ENCODE measurements at places on chromosomes 2 and 18.

- DNase-seq, result no peak
These were observed 81.4 kb downstream of the DCDC2C start for GRCh38 chr2:3784731-3785130.

GRCh38 chr2:26504002-26504401 lies 26.1 kb upstream of the OTOF start:
- DNase-seq, result no peak

GRCh38 chr2:191376981-191377629 lies 131.9 kb downstream of the MYO1B start:
- peak; percentile 73 for DNase-seq

GRCh38 chr2:85730686-85731230 lies 23.0 kb upstream of the ATOH8 start:
- DNase-seq, result no peak

GRCh38 chr2:218645126-218645525 lies 14.3 kb downstream of the ZNF142 start:
- no peak for DNase-seq

GRCh38 chr2:239423551-239423950 lies 22.7 kb upstream of the HDAC4 start:
- no peak for DNase-seq

- DNase-seq, result no peak
These were observed 48.5 kb downstream of the SMAD7 start for GRCh38 chr18:48902023-48902855.

GRCh38 chr2:192345287-192345686 lies 150.6 kb upstream of the TMEFF2 start:
- DNase-seq, result no peak

DNA sequence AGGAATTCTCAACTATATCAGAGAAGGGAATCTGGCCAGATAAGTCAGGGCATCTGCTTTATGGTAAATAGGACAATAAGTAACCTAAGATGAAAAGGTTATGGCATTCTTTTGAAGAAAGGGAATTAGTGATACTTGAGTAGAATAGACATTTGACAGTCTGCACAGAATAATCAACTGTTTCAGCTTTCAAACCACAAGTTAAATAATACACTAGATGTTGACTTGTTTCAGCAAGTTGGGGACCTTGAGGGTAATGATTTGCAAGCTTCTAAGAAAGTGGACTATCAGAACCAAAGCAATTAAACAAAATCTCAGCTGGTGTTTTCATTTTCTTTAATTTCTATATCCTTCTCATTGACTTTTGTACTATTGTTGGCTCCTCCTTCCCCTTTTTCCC lies 54.5 kb downstream of the SLC39A10 start:
- no peak for DNase-seq

GRCh38 chr2:9178110-9178903 lies 28.3 kb upstream of the ASAP2 start:
- DNase-seq, result no peak

DNA sequence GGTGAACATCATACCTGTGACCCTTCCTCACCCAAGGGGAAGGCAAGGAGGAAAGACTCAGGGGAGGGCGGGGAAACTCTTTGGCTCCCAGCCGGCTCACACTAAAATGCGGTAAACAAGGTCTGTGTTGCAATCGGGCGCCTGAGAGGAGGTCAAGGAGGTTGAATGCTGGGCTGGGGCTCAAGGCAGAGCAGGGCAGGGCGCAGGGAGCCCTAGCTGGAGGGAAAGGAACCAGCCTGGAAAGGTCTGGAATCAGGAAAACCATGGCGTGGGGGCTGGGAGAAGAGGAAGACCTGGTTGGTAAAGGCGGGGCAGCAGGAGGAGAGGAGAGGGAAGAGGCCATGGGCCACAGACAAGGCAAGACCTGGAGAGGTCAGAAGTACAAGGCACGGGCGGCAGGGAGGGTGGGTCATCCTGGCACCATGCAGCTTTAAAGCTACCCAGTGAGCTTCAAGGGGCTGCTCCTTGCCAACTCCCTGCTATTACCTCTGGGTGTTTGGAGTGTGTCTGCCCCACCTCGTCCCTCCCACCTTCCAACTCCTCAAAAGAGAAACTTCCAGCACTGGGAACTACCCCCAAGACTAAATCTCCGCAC lies 4.8 kb upstream of the TMEM37 start:
- DNase-seq, result no peak

DNA sequence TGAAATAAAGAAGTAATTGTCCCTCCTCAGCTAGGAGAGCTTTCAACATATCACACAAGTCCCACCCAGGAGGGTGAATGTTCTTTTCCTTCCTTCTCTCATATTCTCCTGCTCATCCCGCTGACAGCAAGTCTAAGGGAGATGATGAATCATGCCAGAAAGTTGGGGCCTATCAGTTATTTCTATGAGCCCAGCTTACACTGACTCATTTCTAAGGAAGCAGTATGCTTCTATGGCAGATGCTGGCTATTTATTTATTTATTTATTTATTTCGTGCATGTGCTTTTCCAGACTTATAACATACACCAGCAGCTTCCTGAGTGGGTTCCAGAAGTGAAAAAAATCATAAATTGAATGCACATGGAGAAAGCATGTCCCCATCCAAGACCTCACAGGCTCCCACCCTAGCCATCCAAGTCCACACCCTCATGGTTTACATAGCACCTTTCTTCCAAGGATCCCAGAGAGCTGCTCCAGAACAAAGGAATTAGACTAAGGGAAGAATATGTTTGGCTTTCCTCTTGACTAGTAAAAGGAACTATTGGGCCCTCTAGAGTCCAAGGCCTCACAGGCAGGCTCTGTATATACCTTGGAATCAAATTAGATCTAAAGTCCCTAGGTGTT lies 1074.2 kb upstream of the ZEB2 start:
- DNase-seq, result no peak

- DNase-seq, result no peak
These were observed 53.7 kb downstream of the LCLAT1 start for GRCh38 chr2:30500699-30501098.

DNA sequence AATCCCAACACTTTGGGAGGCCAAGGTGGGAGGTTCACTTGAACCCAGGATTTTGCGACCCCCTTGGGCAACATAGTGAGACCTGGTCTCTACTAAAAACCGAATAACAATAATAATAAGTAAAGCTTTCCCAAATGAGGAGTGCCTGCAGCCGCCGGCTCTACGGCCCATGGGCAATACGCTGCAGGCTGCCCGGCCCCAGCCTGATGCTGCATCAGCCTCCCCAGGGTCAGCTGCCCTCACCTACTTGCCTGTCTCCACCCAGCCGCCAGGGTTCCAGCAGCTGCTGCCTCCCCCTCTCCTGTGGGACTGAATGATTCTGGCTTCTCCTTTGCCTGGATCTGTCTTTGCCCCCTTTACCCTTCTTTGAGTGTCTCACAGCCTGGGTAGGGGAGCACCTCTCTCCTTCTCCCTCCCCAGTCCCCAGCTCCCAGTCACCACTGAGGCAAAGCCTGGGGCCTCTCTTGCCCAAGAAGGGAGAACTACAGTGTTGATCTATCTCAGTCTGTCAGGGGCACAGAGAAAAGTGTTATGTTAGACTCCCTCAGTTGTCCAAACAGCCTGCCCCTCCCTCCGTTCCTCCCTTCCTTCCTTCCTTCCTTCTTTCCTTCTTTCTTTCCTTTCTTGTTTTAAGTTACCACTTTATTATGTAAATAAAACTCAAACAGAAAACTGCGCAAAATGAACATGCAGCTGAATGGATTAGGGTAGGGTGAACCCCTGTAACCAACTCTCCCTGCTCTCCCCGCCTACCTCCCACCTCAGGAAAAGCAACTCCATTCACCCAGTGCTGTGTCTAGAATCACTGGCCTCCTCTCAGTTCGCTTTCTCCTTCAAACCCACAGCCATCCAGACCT lies 38.2 kb upstream of the NPAS2 start:
- no peak for DNase-seq

DNA sequence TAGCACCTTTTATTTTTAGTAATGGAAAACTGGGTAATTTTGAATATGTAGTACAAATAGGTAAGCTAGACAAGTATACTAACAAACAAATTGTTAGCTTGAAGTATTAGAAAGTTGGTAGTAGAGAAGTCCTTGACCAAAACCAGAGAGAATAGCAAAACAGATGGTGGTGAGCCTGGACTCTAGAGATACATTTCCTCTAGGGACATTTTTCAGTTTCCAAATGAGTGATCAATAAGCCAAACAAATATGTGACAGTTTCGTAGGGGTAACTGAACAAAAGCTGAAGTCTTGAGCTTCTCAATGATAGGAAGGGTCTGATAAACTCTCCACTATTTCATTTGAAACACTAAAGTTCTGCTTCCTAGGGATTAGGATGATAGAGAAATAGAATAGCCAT lies 692.0 kb upstream of the FAM98A start:
- DNase-seq, result no peak

DNA sequence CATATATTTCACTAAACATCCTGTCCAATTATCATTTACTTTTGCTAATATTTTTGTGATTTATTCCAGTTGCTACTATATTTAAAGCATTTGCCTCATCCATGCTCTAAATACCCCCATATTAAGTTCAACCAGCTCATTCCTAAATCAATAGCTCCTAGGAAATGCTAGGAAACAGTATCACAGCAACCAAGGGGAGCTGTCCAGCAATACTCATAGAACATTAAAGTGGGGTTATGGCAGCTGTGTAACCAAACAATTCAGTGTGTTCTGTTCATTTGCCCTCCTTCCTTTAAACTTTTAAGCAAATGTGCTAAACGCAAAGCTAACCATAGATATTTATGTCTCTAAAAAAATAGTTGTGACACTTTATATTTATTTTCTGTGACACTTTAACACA lies 41.1 kb downstream of the ACVR1C start:
- no peak for DNase-seq

DNA sequence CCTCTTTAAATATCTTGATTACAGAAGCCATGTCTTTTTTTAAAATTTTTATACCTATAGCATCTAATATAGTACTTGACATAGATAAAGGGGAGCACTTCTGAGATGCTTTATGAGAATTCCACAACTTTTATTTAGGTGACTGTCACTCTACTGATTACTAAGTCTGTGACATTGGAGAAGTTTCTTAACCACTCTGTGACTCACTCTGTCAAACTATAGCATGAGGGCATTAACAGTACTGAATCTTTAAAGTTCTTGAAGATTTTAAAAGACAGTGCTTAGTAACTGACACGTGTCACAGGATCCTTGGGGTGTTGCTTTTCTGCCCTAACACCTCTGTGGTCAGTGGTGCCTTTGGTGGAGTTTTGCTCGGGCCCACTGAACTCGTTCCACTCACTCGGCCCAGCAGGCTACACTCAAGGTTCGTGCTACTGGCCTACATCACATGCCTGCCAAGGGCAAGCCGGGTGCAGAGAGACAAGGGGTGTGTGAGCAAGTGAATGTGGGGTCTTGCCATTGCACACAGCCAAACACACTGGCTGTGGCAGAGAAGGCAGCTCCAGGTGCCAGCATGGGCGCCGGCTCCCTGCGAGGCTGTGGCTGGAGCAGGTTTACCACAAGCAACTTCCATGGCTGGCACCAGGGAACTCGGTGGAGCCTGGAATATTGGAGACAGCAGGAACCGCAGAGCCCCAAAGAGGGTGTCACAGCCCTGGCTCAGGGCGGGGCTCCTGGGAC lies 734.0 kb upstream of the CDH7 start:
- DNase-seq, result no peak

DNA sequence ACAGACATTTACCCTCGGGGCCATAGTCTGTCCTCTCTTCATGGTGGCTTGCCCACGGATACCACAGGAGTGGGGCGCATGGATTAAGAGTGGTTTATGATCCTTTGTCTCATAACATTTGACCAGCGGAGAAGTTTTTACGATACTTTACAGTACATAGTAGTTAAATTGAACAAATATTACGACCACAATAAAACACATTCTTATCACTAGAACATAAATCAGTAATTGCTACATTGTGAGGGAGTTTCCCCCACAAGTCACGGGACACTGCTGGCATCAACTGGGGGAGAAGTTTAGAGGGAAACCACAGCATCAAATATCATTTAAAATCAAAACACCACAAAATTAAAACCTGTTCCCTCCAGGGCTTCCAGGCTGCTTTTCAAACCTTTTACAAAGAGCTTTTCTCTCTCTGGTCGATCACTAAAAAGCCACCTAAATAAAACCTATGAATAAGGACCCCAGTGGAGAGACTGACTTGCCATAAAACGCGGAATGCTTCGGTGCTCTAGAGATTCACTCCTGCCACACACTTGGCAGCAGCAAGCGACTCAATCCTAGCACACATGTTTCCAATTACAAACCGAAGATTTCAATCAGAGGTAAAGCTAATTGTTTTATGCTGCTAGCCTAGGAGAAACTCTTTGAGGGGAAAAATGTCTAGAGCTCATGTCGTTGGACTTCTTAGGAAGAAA lies 173.7 kb upstream of the HNRNPA3 start:
- DNase-seq, result no peak

GRCh38 chr2:20129331-20130159 lies 78.1 kb upstream of the LAPTM4A start:
- DNase-seq, result no peak

GRCh38 chr2:132581991-132582738 lies 87.8 kb downstream of the LYPD1 start:
- DNase-seq, result no peak

- no peak for DNase-seq
These were observed 264.2 kb downstream of the RPRM start for GRCh38 chr2:153214337-153214736.

DNA sequence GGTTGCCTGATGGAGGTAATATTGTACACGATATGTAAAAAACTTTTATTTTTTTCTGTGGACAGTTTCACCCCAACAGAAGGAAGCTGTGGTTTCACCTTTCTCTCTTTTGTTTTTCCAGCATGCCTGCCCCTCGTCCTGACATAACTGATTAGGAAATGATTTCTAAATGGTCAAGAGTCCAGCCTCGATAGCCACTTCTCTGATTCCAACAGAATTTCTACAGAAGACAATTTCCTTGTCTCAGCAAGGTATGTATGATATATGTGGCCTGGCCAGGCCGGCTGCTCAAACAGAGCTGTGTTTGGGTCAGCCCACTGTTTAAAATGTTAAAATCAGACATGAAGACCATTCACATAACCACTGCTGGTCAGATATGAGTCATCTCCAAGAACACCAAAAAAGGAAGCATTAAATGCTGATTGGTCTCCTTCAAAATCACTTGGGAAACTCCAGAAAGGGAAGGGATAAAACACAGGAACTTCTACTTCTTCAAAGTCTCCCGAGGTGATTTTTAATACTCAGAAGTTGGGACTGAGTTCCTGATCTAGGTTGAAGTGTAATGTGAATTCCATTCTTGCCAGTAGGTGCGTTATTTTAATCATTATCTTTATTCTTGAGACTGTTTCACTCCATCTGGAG lies 22.3 kb downstream of the ATP8B1 start:
- DNase-seq, result no peak

GRCh38 chr2:134689315-134689714 lies 29.5 kb downstream of the TMEM163 start:
- DNase-seq, result no peak
